ENCODE measurements at places on chromosomes 7 and 10.

DNA sequence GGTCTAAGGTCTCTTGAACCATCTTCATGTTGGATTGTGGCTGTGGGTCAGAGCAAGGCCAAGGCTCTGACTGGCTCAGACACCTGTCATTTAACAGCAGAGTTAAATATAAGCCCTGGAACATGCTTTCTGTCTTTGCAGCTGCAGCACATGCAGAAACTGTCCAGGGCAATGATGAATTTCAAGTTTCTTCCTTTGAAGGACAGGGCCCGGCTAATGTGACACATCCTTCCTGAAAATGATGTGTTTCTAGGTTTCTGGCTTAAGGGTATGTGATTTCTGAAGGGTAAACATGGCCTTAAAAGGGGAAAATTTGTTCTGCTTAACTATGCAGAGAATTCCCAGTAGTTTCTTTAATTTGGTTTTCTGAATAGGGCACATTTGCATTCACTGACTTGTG, 34.0 kb upstream of the SLC35B4 start:
- H3K27ac ChIP-seq = no peak overlapping the region
- DNase-seq = no peak
- H3K4me3 ChIP-seq = no peak overlapping the region
- H3K27me3 ChIP-seq = no peaks in the 10 kb centered on the region
- no peaks in the 10 kb centered on the region for H3K4me1 ChIP-seq

DNA sequence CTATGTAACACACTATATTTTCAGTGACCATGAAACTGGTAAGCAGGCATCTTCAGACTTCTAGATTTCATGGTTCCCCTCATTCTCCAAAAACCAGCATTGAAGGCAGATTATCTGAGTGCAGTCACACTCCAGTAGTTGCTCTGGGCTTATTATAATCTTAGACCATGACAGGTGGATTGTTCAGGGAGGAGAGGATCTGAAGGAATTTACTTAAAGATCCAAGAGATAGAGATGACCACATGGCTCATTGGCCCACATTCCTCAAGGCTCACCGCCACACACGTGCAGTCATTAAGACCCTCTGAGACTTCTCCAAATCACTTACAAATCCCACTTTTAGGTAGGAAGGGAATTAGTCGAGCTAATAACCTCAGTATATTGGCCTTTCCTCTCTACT, 55.2 kb downstream of the GSAP start:
- no peak overlapping the region for H3K27ac ChIP-seq
- DNase-seq = no peak
- H3K4me1 ChIP-seq = no peaks in the 10 kb centered on the region
- H3K4me3 ChIP-seq = no peak overlapping the region

GRCh38 chr10:124341768-124342135, 77.0 kb downstream of the OAT start:
- no peaks in the 10 kb centered on the region for H3K4me1 ChIP-seq
- no peak for DNase-seq
- no peaks in the 10 kb centered on the region for H3K36me3 ChIP-seq
- H3K27ac ChIP-seq = no peak overlapping the region
- H3K27me3 ChIP-seq = no peaks in the 10 kb centered on the region

DNA sequence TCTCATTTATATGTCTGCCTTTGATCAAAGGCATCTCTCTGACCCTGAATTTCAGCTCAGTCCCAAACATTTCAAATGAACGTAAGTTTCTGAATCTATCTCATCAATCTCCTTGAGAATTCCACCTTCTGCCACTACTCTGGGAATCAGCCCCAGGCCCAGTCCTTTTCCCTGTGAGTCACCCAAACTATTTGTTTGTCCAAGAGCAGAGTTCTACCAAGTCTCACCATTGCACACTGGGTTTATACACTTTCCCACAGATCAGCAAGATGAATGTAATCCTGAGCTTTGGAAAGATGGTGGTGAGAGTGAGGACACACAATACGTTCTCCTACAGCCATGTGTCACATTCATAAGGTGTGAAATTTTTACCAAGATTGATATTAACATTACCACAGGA, 251.3 kb upstream of the VWC2 start:
- H3K4me3 ChIP-seq = no peak overlapping the region
- no peaks in the 10 kb centered on the region for H3K36me3 ChIP-seq
- H3K27ac ChIP-seq = no peak overlapping the region
- no peak for DNase-seq

DNA sequence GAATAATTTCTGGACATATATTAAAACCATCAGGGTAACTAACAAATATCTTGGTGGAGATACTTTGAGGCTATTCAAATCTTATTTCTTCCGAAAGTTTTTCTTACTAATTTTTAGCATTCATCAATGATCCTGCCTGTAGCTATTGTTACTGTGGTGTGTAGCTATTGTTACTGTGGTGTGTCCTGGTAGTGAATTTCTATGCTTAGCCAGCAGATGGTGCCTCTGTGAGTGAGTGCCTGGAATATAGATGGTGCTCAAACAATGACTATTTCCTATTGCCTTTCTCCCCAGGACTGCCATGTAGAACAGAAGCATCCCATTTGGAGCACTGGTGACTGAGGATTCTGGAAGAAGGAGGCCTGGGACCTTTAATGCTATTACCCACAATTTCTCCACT, 245.7 kb downstream of the CCSER2 start:
- no peak overlapping the region for H3K4me3 ChIP-seq
- DNase-seq = no peak
- no peaks in the 10 kb centered on the region for H3K27me3 ChIP-seq

DNA sequence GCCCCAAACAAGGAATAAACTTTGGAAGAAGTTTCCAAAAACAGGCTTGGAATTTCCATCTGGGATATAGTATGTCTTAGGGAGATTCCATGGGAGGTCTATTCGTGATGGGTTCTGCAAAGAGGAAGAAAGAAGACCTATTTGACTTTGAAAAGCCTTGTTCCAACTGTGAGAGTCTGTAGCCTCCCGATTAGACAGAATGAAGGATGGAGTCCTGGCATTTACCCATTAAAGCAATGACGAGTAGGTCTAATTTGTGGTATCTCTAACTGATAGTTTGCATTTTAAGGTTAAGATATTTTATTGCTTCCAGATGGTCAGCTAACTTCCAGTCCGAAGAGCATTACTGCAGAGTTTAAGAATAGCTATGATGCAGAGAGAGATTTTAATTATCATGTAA, 19.5 kb upstream of the GALNT17 start:
- H3K4me3 ChIP-seq = no peak overlapping the region
- no peak overlapping the region for H3K27ac ChIP-seq
- H3K4me1 ChIP-seq = no peaks in the 10 kb centered on the region
- DNase-seq = no peak

DNA sequence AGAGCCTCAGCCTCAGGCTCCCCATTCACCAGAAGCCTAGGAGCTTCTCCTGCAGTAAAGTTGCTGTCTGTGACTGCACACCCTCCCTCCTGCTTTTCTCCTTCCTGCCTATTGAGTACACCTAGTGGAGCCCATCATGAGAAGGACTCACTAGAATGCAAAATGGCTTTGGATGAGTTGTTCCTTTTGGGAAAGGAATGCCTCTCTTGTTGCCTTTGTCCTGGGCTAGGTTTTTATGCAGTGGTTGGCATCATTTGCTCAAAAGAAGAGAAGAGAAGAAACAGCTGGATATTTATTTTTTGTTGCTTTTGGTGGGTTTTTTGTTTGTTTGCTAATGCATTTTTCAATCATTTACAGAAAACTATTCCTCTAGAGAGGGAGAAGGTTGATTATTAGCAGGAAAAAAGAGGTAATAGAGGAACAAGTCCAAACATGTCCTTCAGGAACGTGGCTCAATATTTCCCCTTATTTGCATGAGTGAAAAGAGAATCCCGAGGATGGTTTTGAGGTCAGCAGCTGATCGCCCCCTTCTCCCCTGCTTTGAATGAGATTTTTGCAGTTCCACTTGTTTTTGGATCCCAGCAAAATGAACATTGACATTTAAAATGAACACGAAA, 369.9 kb upstream of the NRP1 start:
- H3K4me3 ChIP-seq = no peak overlapping the region
- no peaks in the 10 kb centered on the region for H3K36me3 ChIP-seq
- H3K27me3 ChIP-seq = no peaks in the 10 kb centered on the region
- no peak overlapping the region for H3K27ac ChIP-seq

GRCh38 chr10:112753961-112754411, 196.1 kb upstream of the TCF7L2 start:
- H3K27ac ChIP-seq = no peak overlapping the region
- no peak overlapping the region for H3K4me3 ChIP-seq
- no peaks in the 10 kb centered on the region for H3K36me3 ChIP-seq

GRCh38 chr10:49833168-49833567, 71.0 kb upstream of the OGDHL start:
- H3K27ac ChIP-seq = no peak overlapping the region
- H3K27me3 ChIP-seq = no peaks in the 10 kb centered on the region
- H3K36me3 ChIP-seq = no peaks in the 10 kb centered on the region
- peaks cover 3% of the 10 kb centered on the region for H3K4me1 ChIP-seq

DNA sequence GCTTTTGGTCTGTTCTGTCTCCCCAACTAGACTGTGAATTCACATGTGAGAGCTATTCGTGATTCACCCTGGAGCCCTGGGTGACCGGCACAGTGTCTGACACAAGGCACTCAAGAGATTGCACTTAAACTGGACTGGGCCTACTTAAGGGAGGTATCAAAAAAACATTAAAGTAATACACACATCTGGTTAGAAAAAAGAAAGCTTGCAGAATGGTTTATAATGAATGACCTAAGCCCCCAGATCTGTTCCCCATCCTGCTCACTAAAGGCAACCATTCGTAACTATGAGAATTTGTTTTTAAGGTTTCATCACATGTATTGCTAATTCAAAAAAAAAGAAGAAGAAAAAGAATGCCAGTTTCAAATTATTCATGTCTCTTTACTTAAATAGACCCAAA, 74.5 kb downstream of the DGKI start:
- H3K4me1 ChIP-seq = peaks cover 3% of the 10 kb centered on the region
- no peak overlapping the region for H3K27ac ChIP-seq
- no peaks in the 10 kb centered on the region for H3K36me3 ChIP-seq

GRCh38 chr7:98921608-98922372, 43.5 kb downstream of the TRRAP start:
- no peak overlapping the region for H3K4me3 ChIP-seq
- H3K36me3 ChIP-seq = peaks cover 8% of the 10 kb centered on the region
- DNase-seq = no peak
- H3K27me3 ChIP-seq = no peaks in the 10 kb centered on the region

GRCh38 chr7:4787947-4788626, 12.7 kb downstream of the AP5Z1 start:
- DNase-seq = no peak
- H3K27me3 ChIP-seq = no peaks in the 10 kb centered on the region

- no peaks in the 10 kb centered on the region for H3K4me1 ChIP-seq
- H3K4me3 ChIP-seq = no peak overlapping the region
- H3K27me3 ChIP-seq = no peaks in the 10 kb centered on the region
These were observed 186.6 kb downstream of the FANK1 start for GRCh38 chr10:126083009-126083408.

DNA sequence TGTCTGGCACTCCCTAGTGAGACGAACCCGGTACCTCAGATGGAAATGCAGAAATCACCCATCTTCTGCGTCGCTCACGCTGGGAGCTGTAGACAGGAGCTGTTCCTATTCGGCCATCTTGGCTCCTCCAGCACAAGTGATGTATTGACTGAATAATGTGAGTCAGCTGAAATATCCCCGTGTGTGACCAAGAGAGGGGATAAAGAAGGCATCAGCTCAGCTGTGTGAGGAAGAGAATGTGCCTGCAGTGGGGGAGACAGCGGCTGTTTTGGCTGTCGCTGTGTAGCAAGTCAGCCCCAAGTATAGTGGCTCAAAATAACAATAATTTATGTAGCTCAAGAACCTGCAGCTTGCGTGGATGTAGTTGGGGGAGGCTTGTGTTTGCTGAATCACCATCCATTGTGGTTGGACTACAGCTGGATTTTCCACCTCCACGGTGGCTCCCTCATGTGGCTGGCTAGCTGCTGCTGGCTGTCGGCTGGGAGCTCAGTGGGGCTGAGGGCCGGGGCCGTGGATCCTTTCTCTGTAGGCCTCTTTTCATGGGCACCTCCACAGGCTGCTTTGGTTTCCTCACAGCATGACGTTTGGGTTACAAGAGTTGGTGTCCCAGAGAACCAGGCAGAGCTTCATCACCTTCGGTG, 434.5 kb downstream of the CCSER2 start:
- H3K36me3 ChIP-seq = no peaks in the 10 kb centered on the region
- H3K4me3 ChIP-seq = no peak overlapping the region
- H3K27ac ChIP-seq = no peak overlapping the region
- H3K4me1 ChIP-seq = no peaks in the 10 kb centered on the region
- H3K27me3 ChIP-seq = no peaks in the 10 kb centered on the region

GRCh38 chr10:12919574-12919973, 81.9 kb downstream of the CCDC3 start:
- H3K27ac ChIP-seq = no peak overlapping the region
- no peaks in the 10 kb centered on the region for H3K36me3 ChIP-seq
- H3K27me3 ChIP-seq = no peaks in the 10 kb centered on the region
- no peak overlapping the region for H3K4me3 ChIP-seq

DNA sequence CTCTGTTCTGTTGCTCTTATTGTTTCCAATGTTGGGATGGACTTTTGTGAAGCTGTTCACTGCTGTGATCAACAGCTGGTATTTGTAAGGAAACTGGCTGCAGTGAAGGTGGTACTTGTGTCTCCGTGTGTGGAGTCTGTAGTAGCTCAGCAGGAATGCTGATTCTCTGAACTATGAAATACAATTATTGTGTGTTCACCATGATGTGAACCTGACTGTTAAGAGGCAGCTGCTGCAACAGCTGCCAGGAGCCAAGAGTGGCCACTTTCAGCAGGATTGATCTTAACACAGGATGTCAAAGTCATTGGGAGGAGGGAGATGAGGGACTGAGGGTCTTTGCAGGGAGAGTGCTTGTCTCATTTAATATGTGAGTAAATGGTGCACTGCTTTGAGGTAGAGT, 13.9 kb downstream of the VSTM2A start:
- H3K27me3 ChIP-seq = no peaks in the 10 kb centered on the region
- H3K4me3 ChIP-seq = no peak overlapping the region
- no peaks in the 10 kb centered on the region for H3K36me3 ChIP-seq
- H3K27ac ChIP-seq = no peak overlapping the region
- no peak for DNase-seq
- peaks cover 3% of the 10 kb centered on the region for H3K4me1 ChIP-seq

- H3K4me3 ChIP-seq = peak within 1 kb of the TSS; percentile 49
- no peak for DNase-seq
- 0 out of 2 replicates have a peak, but pooled peaks cover 1% of the 10 kb centered on the region for H3K4me1 ChIP-seq
- no peak within 1 kb of the TSS for H3K27ac ChIP-seq
- no peaks in the 10 kb centered on the region for H3K36me3 ChIP-seq
These were observed at the start of gene MMD2 for GRCh38 chr7:4958477-4959301. TSS of gene MMD2 (minus strand) at chr7:4959187. CDS start at chr7:4959017, 170 bp downstream.

DNA sequence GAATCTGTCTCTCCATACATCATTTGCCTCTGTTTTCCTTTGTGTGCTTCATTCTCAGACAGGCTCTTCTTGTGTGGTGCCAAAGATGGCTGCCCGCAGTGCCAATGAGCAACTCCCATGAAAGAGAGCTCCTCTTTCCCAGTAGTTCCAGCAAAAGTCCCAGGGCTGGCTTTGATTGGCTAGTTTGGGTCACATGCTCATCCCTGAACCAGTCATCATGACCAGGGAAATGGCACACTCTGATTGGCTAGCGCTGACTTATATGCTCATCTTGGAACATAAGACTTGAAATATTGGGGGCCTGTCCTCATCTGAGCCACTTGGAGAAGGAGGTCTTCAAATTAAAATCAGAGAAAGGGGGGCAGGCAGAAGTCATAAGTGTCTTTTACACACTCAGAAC, 112.7 kb downstream of the CDH23 start:
- no peak overlapping the region for H3K27ac ChIP-seq
- no peak overlapping the region for H3K4me3 ChIP-seq
- no peak for DNase-seq
- no peaks in the 10 kb centered on the region for H3K27me3 ChIP-seq
